Hematopoietic multipotent progenitor cell treated with erythropoietin and hydrocortisone succinate and interleukin-3 and kit ligand, for 15 days (in vitro differentiated cells): ENCODE measurements at places on chromosomes 1 and 21.

DNA sequence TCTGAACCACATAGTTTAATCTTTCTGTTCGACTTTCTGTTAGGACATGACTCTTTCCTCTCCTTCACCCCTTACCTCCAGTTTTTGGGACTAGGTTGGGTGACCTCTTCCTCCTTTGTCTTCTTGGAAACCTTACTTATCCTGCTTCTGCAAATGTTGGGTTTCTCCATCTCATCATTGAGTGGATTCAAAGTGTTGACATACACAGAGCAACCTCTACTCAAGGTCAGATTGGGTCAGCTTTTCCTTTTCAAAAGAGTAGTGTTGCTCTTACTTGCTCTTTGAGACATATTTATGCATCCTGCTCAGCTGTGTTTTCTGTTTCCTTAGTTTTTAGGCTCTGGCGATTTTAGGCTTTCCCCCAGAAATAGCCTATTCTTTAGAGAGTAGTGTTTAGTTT, 3.7 kb downstream of the CAMTA1 start:
- DNase-seq, result no peak

DNA sequence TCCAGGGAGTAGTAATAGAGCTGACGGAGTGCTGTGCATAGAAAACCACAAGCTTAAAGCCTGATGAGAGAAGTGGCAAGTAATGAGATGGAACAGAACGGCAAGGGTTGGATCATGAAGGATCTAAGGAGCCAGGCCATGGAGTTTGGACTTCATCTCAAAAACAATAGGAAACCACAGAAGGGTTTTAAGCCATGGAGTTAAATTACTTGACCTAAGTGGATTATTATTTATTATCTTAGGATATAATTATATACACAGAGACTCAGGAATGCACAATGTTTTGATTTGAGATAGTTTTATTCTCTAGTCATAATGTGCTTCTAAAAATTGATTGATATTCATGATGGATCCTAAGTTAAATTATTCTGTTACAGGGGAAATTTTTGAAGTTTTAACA, 242.4 kb downstream of the PLPP3 start:
- no peak for DNase-seq

GRCh38 chr1:106554294-106554693, 502.2 kb upstream of the PRMT6 start:
- DNase-seq, result no peak

DNA sequence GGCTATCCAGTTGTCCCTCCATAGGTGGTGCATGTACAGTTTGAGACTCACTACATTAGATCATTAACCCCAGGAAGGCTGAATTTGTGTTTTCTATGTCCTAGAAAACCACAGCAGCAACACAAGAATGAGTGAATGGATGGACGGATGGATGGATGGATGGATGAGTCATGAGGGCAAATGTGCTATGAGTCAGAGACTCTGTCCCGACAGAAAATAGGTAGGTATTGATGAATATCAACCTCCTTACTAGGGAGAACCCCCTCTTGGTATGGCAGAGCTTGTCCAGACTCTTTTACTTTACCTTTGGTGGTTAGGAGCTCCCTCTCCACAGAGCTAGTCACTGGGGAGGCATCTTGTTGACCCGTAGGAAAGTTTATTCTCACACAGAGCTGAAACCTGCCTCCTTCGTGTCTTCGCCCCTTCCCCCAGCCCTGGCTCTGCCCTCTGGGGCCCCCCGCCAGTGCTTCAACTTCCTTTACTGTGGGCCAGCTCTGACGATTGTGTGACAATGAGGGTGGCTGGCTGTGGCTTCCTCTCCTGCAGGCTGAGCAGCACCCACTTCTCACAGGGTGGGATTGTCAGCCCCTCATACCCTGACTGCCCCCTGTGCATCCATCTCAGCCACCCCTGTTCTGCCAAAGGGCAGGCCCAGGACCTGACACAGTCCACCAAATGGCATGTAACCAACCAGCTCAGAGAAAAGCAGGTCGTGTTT, 145.2 kb downstream of the FOXD2 start:
- no peak for DNase-seq

GRCh38 chr1:235659186-235659771, 9.7 kb upstream of the GNG4 start:
- no peak for DNase-seq

DNA sequence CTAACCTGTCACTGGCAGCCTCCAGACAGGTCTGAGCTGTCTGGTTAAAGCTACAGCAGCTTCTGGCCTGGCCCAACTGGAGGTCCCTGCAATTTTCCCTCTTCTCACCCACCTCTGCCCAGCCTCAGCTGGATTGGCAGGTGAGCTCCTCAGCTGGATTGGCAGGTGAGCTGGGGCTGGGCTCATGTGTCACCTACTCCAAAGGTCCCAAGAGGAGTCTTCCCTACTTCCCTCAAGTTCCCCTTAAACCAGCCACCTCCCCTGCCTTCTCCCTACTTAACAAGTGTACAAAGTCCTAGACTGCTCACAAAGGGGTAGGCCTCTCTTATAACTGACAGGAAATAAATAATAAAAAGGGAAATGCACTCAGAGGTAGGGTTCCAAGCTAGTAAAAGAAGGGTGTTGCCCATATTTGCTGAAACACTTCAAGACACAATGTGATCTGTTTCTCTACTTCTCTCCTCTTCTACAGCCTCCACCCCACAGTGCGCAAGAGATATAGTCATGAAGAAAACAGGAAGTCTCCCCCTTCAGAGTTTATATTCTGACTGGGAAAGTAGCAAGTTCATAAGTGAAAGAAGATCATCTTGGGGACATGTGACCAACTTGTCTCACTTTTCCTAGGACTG, at the start of gene GPA33:
TSS of gene GPA33 (minus strand) at position 64 of the 629 bp plus-strand sequence. CDS start 90 bp downstream, outside the sequence.
- no peak for DNase-seq

DNA sequence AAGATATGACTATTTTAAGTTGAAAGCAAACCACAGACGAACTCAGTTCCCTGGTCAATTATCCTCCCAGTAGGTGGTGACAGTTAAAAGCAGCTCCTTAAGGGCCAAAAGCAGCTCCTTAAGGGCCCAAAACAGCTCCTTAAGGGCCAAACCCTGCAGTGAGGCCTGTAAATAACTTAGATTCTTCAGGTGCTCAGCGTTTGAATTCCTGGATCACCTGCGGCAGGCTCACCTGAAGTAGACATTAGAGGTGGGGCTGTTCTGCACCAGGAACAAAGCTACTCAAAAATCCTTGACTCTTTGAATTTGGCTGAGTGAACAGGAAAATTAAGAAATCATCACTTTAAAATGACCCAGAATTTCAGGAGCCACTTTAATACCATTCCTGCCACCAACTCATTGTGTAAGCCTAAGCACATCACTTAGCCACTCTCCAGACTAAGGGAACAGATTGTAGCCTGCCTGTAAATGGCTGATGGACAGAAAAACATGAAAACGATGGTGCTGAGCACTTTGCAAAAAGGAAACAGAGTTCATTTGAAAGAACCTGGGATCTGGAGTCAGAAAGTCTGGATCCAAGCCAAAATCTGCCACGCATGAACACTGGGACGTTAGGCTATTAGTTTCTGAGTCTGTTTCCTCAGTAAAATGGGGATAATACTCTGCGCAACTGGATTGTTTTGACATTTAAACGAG, 126.9 kb downstream of the LRIG2 start:
- DNase-seq, result no peak
